Pons (tissue), 1 donor: ENCODE measurements at places on chromosomes 7 and 10.
A peak's percentile ranks its signal among the peaks of the same experiment; 100 is the strongest.

GRCh38 chr7:157547102-157547501 lies 210.3 kb downstream of the DNAJB6 start:
- no peak for DNase-seq

- DNase-seq: peak; percentile 58
Observed at GRCh38 chr10:43353495-43354329, 17.7 kb upstream of the FXYD4 start.

GRCh38 chr10:50982989-50983388 lies 91.3 kb upstream of the PRKG1 start:
- DNase-seq: no peak

GRCh38 chr7:130458257-130458656 lies 17.4 kb upstream of the CEP41 start:
- DNase-seq: no peak

DNA sequence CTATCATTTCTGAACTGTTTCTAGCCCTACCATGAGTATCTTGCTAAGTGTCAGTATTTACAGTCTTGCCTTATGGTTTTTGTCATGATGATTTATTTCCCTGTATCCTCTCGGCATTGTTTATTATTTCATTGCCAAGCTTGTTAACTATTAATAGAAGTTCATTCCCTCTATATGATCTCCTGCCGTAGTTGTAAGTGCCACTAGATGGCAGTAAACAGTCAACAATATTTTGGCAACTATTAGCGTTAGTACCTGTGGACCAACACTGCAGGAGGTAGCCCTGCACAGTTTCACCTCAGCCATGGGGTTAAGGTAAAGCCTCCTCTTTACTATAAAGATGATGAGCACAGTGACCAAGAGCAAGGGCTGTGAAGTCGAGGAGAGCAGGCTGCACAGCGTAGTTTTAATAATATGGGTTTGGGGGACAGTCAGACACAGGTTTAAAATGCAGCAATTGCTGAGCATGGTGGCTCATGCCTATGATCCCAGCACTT lies 26.1 kb upstream of the CCNJ start:
- peak; percentile 69 for DNase-seq

- DNase-seq: no peak
Observed at GRCh38 chr7:26073041-26073440, 79.0 kb upstream of the NFE2L3 start.

- DNase-seq: no peak
Observed at GRCh38 chr7:130896051-130896881, 162.3 kb upstream of the KLF14 start.

- no peak for DNase-seq
Observed at GRCh38 chr7:98185101-98185500, 26.1 kb upstream of the BHLHA15 start.
